ENCODE measurements at places on chromosomes 7 and 10.

DNA sequence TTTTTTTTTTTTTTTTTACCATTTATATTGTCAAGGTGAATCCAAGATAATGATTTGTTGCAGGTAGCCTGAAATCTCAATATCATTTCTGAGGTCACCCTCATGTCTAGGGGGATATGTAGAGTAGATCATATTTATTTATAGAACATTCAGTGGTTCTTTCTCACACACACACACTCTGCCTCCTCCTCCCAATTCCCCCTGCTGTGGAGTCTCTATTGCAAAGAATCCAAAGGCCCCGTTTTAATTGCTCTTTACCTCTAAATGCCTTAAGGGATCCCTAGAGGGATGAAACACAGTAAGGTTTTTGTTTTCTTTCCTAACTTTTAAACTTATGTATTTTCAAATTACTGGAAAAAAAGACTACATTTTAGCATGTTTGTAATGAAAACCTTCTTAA lies 170.0 kb downstream of the PRKG1 start:
- DNase-seq: no peak

- no peak for DNase-seq
Observed at GRCh38 chr10:50565301-50566083, 58.3 kb downstream of the SGMS1 start.

GRCh38 chr10:92387289-92387940 lies 96.4 kb downstream of the MARCHF5 start:
- DNase-seq: no peak

DNA sequence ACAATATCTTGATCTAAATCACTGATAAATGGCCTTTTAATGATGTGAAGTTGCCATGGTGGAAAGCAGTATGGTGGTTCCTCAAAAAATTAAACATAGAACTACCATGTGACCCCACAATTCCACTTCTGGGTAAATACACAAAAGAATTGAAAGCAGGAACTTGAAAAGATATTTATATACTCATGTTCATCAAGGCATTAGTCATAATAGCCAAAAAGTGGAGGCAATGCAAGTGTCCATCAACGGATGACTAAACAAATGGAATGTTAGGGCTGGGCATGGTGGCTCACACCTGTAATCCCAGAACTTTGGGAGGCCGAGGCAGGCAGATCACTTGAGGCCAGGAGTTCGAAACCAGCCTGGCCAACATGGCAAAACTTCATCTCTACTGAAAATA lies 2.0 kb upstream of the DNAJC12 start:
- no peak for DNase-seq

DNA sequence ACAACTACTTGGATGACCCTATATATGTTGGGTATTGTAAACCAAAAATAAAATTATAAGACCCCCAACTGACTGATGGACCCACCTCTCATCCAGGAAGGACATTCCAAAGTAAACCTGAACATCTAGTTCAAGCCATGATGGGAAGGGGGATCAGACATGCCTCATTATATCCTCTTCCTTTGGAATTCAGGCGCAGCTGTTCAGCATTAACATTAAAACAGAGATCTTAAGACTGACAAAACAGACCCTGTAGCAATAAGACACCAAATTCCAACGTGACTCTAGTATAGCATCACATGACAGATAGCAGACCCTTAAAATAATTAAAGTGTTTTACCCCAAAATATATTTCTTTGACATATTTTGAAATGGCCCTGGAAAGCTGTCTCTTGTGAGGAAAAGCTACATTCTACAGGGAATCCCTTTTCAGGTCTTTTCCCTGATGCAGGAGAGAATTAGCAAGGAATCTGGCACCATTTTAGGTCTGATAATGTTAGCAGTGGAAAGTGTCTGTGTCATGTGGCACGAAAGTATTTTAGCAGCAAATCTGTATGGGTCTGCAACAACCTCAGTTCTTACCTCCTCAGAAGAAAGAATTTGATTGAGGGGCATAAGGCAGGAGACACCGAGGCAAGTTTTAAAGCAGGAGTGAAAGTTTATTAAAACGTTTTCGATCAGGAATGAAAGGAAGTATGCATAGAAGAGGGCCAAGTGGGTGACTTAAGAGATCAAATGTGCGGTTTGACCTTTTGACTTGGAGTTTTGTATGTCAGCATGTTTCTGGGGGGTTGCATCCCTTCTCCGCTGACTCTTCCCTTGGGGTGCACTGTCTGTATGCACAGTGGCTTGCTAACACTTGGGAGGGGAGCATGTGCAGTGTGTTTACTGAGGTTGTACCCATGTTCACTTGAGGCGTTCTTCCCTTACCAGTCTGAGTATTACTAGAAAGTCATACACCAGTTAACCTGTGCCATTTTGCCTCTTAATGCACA lies 236.6 kb upstream of the PPP1R3A start:
- no peak for DNase-seq

GRCh38 chr10:10209167-10209566 lies 808.5 kb upstream of the CELF2 start:
- DNase-seq: no peak

GRCh38 chr7:92621561-92622023 lies 31.4 kb upstream of the FAM133B start:
- no peak for DNase-seq

DNA sequence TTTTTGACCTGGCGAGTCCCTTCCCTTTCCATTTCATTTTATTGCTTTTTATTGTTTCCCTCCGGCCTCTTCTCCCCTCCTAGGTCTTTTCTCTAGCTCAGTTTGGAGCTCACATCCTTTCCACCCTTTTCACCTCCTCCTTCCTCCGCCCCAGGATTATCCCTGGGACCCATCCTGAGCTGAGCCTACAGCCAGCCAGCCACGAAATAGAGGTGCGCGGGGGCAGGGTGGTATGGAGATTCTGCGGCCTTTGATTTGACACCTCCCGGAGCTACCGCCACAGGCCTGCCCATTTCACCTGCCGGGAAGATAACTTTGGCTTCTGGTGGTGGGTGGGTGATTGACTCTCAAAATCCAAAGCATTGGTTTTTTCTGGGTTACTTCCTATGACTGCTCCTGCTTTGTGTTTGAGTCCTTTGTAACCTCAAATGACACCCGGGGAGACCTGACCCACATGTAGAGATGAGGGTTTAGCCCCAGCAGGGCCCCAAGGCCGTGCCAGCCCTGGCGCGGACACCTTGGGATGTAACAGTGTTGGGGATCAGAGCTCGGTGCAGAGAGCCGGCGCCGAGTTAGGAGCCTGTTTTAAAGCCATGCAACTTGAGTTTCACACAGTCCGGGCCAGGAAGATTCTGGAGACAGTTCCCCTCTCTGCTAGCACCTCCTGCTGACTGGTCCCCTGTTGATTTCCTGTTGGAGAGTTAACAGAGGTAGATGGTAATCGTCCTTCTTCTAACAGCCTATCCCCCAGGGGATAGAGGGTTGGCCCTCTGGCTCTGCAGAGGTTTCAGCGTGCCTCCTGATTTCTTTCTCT lies 1.5 kb downstream of the DUSP5 start:
- no peak for DNase-seq
